ENCODE measurements at places on chromosomes 6 and 20.

DNA sequence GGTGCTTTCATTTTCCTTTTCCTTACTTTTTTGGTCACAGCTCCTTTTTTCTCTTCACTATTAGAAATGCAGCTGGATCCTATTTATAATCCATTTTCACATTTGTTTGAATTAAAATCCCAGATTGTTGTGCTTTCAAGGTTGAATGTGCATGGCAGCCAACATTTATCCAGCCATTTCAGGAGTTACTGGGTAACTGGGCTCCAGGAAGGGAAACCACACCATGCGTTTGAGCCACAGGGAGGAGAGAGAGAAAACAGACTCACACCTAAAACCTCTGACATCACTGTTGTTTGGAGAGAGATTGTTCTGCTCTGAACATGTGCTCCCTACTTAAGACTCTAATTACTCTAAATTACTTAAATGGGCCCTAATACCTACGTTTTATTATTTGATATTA is 173.4 kb downstream of the BMP2 start:
- no peak for DNase-seq

- DNase-seq, result peak; percentile 10
Measured at GRCh38 chr20:33262658-33263065, 20.4 kb upstream of the BPIFB1 start.

- no peak for DNase-seq
Measured at GRCh38 chr6:5518936-5519491, 257.7 kb downstream of the FARS2 start.

DNA sequence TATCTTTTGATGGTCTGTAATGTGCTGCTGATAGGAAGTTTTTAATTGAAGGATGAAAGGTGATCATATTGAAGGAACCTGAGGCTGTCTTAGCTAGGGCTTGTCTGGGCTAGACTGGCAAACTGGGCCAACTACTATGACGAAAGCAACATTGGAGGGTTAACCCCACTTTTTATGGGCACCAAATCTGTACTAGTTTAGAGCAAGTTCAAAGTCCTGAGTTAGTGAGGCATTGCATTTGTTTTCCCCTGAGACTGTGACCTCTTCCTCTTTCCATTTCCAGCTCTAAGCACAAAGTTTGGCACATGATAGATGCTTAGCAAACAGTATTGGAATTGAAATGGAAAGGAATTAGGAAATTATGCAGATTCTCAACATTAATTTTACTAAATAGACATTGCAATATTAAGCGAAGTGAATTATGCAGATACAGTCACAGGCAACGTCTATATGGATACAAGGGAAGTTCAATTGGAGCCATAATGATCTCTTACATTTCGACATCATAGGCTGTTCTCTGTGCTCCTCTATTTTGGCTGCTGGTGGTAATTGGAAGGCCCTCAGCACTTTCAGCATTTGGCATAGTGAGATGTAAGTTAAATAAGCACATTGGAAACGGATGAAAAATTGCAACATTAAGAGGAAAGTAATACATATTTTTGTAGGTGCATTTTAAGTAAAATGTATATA is 22.2 kb downstream of the CEP57L1 start:
- no peak for DNase-seq

DNA sequence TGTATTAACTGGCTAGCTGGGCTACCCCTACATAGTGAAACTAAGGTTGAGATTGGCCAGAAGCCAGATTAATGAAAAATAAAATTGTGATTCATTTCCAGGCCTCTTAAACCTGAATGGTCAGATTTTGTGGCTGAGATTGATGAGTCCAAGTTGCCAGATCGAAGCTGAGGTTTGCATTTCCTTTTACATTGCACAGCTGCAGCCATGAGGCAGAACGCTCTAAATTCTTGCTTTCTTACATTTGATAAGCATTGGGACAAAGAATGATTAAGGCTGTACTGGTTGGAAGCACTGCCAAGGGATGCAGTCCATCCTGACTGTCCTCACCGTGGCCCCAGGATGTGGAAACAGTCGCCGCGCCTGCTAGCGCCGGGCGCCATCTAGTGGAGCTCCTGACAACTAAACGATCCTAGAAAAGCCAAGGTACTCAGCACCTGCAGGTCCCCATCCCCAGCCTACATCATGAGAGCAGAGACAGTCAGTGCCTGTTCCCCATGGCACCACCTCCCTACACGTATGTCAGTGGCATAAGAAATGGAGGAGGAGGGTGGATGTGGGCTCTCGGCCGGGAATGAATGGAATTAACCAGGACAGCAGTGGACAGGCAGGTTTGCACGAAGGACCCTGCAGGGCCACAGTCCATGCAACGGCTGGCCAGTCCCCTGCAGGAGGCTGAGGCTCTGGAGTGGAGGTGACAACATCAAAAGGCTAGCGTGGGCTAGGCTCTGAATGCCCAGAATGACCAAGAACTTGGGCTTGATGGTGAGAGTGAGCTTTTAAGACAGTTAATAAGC is 19.0 kb downstream of the PXDC1 start:
- no peak for DNase-seq

- DNase-seq, result peak; percentile 93
Measured at GRCh38 chr6:22448291-22448711, 121.1 kb upstream of the HDGFL1 start.
